Lower lobe of right lung (tissue), 2 donors: ENCODE measurements at places on chromosomes 12 and 14. TPM values are rescaled to one million over a fixed set of nuclear protein-coding genes. Genes with fewer than 3 reads are reported as not detected.
A peak's percentile ranks its signal among the peaks of the same experiment; 100 is the strongest.

CLEC4D gene
- 1.4 TPM for total RNA-seq

IRAK4 gene
- 23.2 TPM for total RNA-seq

CLMN gene
- 26.8 TPM for total RNA-seq

IL22 gene
- not detected for total RNA-seq

CLEC1B gene
- total RNA-seq: 0.95 TPM

IGF1 gene
- 16.9 TPM for total RNA-seq

BICD1 gene
- 11.0 TPM for total RNA-seq

ZBTB42 gene
- 13.1 TPM for total RNA-seq

EPS8 gene
- total RNA-seq: 72.8 TPM

- H3K27me3 ChIP-seq: no peaks in the 10 kb centered on the region
- H3K36me3 ChIP-seq: no peaks in the 10 kb centered on the region
- no peak overlapping the region for H3K27ac ChIP-seq
- H3K4me1 ChIP-seq: peaks cover 3% of the 10 kb centered on the region
- DNase-seq: no peak
Observed at GRCh38 chr12:89857652-89858274, 149.1 kb upstream of the ATP2B1 start.

- no peak for DNase-seq
- H3K4me3 ChIP-seq: no peak overlapping the region
- peaks cover 79% of the 10 kb centered on the region for H3K36me3 ChIP-seq
Observed at GRCh38 chr14:92711976-92712653, 36.3 kb downstream of the LGMN start.

- peak overlapping the region; percentile 9 for H3K27ac ChIP-seq
- no peak overlapping the region for H3K4me3 ChIP-seq
Observed at GRCh38 chr14:69701857-69702256, 65.1 kb upstream of the SRSF5 start.

GRCh38 chr14:95310635-95311380 lies 8.9 kb downstream of the CLMN start:
- no peak for DNase-seq
- no peaks in the 10 kb centered on the region for H3K27me3 ChIP-seq
- H3K36me3 ChIP-seq: no peaks in the 10 kb centered on the region
- no peak overlapping the region for H3K27ac ChIP-seq

DNA sequence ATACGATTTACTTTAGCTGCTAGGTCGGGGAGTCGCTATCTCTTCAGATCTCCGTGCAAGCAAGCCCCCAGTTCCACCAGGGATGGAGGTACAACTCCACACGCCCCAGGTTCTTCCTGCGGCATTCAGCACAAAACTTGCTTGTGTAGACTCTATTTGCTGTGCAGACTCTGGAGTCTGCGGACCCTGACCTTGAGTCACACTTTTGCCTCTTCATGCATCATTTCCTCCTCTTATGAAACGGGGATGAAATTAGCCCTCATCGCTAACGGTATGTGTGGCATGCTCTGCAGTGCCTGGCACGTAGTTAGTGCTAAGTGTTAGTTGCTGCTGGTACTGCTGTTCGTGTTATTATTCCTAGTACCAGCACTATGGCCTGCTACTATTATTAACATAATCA lies 84.4 kb downstream of the TMEM132D start:
- no peak overlapping the region for H3K4me3 ChIP-seq
- DNase-seq: no peak
- H3K27me3 ChIP-seq: no peaks in the 10 kb centered on the region
- no peaks in the 10 kb centered on the region for H3K4me1 ChIP-seq
- H3K36me3 ChIP-seq: no peaks in the 10 kb centered on the region

GRCh38 chr12:55001198-55001868 lies 16.8 kb upstream of the TESPA1 start:
- H3K4me1 ChIP-seq: no peaks in the 10 kb centered on the region
- peaks cover 4% of the 10 kb centered on the region for H3K27me3 ChIP-seq
- H3K4me3 ChIP-seq: no peak overlapping the region
- H3K27ac ChIP-seq: no peak overlapping the region
- no peak for DNase-seq
- H3K36me3 ChIP-seq: no peaks in the 10 kb centered on the region

- H3K36me3 ChIP-seq: no peaks in the 10 kb centered on the region
- DNase-seq: no peak
- no peak overlapping the region for H3K4me3 ChIP-seq
Observed at GRCh38 chr14:80602946-80603345, 338.6 kb downstream of the CEP128 start.

DNA sequence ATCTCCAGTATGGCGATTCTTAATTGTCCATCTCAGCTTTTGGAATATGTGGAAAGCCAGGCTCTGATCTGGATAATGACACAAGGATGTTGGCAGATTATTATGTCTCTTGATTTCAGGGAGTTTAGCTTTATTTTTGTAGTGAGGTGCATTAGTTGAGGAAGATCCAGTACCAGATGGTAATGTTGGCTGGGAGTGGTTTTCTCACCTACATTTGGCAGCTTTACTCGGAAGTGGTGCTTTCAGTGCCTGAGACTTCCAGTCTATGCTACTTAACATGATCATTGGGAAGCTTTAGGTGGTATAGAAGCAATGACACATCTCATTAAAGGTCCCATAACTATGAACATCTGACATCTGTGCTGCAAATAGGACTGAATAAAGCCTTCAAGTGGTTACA lies 7.5 kb downstream of the SLC15A5 start:
- no peak overlapping the region for H3K27ac ChIP-seq
- no peaks in the 10 kb centered on the region for H3K27me3 ChIP-seq
- H3K36me3 ChIP-seq: no peaks in the 10 kb centered on the region
- H3K4me3 ChIP-seq: no peak overlapping the region
- DNase-seq: no peak
- no peaks in the 10 kb centered on the region for H3K4me1 ChIP-seq

DNA sequence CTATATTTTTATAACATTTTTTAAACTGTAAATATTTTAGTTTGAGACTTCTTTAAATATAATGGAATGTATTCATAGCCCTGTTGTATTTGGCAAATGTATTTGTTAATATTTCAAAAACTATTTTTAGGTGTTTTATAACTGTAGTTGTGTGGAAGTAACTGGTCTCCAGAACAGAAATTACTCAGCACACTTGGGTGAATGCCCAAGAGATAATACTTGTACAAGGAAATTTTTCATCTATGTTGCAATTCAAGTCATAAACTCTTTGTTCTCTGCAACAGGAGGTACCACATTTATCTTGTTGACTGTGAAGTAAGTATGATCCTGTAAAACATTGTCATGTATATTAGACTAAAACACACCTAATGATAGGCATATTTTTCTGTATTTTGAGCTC lies 72.8 kb downstream of the SLCO1B3 start:
- no peaks in the 10 kb centered on the region for H3K4me1 ChIP-seq
- no peak for DNase-seq
- no peaks in the 10 kb centered on the region for H3K27me3 ChIP-seq
- no peak overlapping the region for H3K4me3 ChIP-seq
- no peak overlapping the region for H3K27ac ChIP-seq
- no peaks in the 10 kb centered on the region for H3K36me3 ChIP-seq
